DMS53 (cell line): ENCODE measurements at places on chromosomes 2 and 18.

- no peak for DNase-seq
These were observed 1034.7 kb upstream of the CHAC2 start for GRCh38 chr2:52732849-52733395.

GRCh38 chr2:38442643-38443541, 65.8 kb upstream of the ATL2 start:
- peak; percentile 4 for DNase-seq

GRCh38 chr2:55590810-55591440, 26.5 kb downstream of the PPP4R3B start:
- peak; percentile 20 for DNase-seq

- DNase-seq: no peak
These were observed 93.6 kb downstream of the RAPGEF4 start for GRCh38 chr2:172829229-172829628.

DNA sequence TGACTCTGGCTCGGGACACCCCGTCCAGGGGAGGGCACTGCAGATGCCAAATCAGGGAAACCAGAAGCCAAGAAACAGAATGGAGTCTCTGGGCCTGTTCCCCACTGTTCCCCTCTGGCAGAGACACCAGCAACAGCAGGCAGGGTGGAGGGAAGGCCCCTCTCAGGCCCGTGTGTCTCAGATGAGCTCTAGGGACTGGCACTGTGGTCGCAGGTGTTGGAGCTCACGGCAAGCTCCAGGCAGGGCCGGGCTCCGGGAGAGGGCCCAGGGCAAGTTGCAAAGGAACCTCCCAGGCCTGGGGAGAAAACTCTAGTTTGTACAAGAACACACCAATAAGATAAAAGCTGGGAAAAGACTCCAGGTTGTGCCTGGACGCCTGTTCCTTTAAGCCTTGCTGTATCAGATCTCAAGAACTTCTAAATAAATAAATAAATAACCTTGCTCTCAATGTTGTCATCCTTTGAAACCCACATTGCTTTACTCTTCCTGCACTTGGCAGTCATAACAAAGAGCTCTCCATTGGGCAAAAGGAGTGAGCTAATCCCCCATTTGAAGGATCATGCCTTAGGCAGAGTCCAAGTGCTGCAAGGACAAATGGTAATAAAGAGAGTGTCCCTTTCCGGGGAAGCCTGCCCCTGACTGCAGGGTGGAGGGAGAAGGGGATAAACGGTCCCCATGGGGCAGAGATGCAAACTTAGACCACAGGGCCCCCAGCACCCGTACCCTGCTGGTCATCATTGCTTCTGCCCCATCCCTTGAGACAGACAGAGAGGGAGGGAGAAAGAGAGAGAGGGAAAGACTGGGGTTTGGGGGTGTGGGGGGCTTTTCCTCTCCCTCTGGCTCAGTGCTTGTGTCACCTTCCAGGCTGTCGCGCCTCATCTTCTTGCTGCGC, 33.3 kb downstream of the CNGA3 start:
- peak; percentile 66 for DNase-seq

GRCh38 chr2:8567469-8568260, 114.2 kb upstream of the ID2 start:
- peak; percentile 92 for DNase-seq

- DNase-seq: peak; percentile 4
These were observed 1109.3 kb downstream of the TSN start for GRCh38 chr2:122864728-122865127.

DNA sequence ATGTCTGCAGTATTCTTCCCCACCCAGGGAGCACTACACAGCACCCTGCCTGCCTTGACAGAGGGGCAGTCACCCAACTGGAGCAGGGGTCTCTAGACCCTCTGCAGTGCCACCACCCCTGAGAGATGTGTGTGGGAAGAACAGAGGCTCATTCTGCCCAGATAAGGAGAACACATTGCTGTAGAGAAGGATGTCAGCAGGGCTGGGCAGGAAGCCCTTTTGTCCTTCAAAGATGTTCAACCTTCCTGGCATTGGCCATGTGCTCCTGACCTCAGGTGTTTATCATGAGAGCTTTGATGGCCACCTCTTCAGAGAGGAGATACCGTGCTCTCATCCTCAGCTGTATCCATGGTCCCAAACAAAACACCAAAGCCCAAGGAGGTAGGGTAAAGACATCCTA, 4.6 kb upstream of the TEX51 start:
- no peak for DNase-seq

GRCh38 chr2:65934992-65935629, 499.8 kb upstream of the MEIS1 start:
- no peak for DNase-seq

DNA sequence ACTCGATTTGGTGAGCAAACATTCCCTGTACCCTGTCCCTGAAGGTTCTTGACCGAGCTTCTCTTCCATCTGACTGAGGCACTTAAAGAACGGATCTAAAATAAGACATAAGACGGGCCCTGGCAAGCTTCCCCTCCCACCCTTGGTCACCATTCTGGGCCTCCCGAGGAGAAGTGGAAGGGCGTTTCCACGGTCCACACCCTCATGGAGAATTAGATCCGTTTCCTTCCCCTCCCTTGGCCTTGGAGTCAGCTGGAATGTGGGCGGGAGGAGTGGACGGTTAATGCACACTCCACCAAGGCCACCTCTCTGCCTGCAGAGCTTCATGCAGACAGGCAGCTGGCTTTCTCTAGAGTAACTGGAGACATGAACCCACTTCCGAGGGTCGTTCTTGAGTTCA, 257.3 kb upstream of the APCDD1 start:
- no peak for DNase-seq

DNA sequence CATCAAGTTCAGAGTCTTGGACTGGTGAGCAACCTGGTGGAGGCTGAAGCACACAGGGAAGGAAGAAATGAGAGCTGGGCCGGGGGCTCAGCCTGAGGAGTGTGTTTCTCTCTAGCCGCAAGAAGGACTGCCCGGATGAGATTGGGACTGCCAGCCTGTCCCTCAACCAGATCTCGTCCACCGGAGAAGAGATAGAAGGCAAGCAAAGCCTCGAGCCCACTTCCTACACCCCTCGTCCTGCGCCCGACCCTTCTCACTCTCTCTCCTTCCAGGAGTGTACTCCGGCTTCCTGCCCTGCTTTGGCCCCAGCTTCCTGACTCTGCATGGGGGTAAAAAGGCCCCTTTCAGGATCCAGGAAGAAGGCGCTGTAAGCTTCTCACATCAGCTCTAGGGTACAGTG, 26.2 kb downstream of the FER1L5 start:
- DNase-seq: no peak

- DNase-seq: no peak
These were observed 29.2 kb downstream of the UNC50 start for GRCh38 chr2:98637401-98638147.

DNA sequence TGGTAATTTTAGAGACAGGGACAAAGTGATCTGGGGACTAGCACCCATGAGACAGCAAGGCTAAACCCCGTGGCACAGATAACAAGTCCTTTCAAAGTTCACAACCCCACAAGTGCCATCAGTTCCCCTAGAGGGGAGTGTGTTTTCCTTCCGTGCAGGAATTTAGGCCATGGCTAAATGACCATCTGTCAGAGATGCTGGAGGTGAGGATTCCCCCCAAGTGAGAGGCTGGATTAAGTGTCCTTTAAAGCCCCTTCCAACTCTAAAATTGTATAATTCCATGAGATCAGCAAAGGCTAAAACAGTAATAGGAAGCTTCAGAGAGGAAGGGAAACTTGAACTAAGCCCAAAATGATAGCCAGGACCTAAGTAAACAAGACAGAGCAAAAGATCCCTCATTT, 8.7 kb downstream of the FEZ2 start:
- DNase-seq: no peak

GRCh38 chr2:164722616-164723338, 101.5 kb upstream of the GRB14 start:
- DNase-seq: no peak

- no peak for DNase-seq
These were observed 12.1 kb upstream of the C18orf32 start for GRCh38 chr18:49499046-49499637.

DNA sequence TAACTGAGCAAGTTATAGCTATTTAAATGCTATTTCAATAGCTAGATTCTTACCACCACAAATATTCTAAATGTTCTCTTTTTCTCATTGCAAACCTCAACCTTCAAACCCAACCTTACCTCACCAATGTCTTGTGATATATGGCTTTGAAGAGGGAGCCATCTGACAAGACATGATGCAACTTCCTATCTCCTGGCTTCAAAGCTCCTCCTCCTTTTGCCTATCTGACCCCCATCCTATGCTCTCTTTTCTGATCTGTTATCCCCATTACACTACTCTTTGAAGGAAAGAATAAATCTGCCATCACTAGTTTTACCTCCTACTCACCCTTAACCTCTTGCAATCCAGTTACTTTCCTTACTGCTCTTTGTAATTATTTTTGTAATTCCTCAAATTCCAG, 235.6 kb upstream of the ZSWIM2 start:
- DNase-seq: no peak

- DNase-seq: peak; percentile 32
These were observed 39.9 kb downstream of the TMEM178A start for GRCh38 chr2:39705638-39706037.
